ENCODE measurements at places on chromosomes 12 and 14.

GRCh38 chr12:114916124-114916523, 232.1 kb upstream of the TBX3 start:
- DNase-seq, result no peak

DNA sequence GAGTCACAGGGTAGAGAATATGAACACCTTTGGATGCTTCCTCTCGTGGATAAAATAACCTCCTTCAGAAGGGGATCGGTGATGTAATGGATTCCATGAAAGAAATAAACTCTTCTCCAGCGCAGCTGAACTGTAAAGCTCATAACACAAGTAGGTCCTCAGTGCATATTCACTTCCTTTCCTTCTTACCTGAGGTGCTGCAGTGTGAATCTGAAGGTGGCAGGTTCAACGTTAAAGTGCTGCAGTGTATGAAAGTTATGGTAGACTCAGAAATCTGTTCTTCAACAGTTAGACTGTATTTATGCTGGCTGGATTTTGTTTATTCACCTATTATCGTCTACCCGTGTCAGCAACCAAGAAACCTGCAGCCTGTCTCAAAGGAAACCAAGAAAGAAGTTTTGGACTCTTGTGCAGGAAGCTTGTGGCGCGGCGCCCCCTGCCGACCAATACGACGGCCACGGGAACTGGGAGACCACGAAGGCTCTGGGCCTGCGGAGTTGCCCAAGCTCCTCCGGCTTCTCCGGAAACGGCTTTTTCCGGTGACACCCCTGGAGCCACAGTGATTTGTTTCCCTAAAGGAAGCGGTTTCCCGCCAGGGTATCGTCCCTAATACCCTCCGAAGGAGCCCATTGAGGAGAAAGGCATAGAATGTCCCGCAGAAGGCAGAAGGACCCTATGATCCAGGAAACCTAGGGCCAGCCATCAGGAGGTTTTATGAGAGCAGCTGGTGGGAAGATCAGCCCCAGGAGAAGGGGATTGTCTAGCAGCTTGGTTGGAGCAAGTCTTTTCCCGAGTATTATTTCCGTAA, 17.6 kb upstream of the RNASE3 start:
- peak; percentile 83 for DNase-seq

DNA sequence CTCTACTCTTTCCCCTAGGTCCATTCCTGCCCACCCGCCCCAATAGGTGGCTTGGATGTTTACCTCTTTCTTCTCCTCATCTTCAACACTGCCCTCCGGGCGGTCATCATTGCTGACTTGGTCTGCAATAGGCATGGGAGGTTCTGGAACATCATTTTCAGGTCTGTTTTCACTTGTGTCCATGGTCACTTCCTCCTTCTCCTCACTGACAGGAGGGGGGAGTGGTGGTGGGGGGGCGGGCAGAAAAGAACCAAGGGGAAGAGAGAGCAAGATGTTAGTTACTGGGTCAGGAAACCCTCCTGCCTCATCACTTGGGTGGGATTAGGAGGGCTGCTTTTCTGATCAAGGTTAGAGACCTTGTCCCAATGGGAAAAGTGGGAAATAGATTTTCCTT, 12.1 kb upstream of the CDH24 start:
- no peak for DNase-seq

GRCh38 chr12:42468341-42468821, 121.2 kb downstream of the PRICKLE1 start:
- DNase-seq, result no peak

DNA sequence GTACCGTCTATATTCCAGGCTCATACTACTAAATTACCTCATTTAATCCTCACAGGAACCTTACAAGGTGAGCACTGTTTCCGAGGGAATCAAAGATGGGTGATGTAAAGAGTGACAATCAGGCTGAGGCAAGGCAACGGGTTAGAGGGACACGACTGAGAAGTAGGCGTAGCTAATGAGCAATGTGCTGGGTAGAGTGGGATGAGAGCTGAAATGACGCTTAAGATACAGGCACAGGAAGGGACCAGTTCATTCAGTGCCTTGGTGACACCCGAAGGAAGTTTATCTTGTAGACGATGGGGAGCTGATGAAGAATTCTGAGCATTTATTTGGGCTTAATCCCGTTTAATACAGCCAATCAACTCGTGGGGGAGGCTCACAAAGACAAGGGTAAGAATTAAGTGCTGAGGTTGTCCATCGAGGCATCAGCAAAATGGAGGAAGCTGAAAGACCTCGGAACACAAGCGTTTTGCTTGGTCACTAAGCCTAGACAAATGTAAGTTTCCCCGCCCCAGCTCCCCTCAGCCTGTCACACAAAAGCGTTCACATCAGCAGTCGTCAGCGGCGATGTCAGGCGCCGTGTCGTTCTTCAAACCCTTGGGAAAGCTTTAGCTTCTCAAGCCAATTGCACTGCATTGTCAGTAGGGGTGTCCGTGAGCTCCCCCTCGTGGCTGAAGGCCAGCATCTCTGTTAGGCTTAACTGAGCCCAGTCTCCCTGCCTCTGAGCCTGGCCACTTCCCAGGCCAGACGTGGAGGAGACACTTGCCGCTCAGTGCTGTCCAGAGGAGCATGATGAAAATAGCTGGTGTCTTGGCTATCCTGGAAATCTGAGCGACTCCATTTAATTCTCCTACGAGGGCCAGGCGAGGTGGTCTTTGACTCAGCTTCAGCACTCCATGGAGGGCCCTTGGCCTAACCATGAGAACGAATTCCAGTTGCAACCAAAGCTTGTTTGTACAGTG, 288.5 kb upstream of the G2E3 start:
- DNase-seq, result peak; percentile 46

DNA sequence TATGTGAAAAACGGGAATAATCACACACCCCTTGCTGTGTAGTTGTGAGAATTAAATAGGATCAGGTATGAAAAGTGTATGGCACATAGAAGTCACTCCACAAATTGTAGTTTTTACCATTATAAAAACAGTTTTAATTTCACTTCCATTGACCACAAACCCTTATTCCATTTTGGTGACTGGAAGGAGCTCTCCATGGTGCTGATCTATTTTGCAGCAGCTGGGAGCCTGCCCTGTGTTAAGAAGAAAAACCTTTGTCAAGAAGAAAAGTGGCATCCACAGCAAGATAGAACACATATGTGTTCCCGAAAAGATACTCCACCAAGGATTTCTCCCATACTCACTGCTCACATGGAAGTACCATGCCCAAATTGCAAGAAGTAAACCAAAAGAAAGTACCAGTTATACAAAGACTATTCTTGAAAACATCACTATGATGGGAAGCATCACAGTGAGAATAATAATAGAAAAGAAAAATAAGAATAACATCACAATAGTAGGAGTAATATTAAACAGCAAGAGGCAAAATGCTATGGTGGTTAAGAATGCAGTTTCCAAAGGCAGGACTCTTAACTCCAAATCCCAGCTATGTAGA, 58.7 kb downstream of the TUNAR start:
- DNase-seq, result no peak
